Activated naive CD4-positive, alpha-beta T cell treated with Interleukin-2 at 50 U/mL for 16 hours (primary cell): ENCODE measurements at places on chromosomes 13 and 19.

GRCh38 chr19:50725218-50725910 is 2.2 kb downstream of the CLEC11A start:
- DNase-seq, result no peak

DNA sequence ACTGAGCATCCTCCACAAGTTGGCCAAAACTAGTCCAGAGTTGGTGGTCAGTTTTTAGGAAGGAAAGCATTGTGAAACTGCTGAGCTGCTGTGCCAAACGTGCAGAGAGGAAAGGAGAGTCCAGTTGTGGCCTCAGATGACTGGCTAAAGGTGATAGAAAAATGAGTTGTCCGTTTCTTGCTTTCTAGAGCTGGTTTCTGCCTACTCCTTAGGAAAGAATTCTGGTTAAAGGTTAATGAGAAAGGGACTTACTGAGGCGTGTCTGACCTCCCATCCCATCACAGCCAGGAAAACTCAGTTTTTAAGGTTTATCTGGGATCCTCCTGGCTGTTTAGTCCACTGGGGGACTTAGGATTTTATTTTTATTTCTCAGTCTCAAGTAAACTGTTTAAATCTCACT is 1186.3 kb downstream of the UQCRFS1 start:
- DNase-seq, result no peak

GRCh38 chr13:40363653-40364052 is 302.8 kb downstream of the FOXO1 start:
- DNase-seq, result no peak

DNA sequence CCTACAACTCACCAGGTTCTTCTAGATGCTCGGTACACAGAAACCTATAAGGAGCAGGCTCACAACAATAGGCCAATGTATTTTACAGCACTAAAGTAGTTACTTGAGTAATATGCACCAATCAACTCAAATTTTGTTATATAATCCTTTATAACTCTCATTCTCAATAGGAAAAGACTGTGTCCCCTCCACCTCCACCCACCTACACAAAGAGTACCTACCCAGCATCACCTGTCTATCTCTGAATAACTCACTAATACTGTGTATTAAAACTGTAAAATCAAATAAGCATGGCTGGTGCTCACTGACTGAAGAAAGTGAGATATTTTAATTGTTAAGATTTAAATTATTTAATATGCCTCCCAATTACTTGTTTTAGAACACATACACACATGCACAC is 146.3 kb downstream of the ENOX1 start:
- no peak for DNase-seq

- DNase-seq, result no peak
These were observed 64.1 kb downstream of the CCNE1 start for GRCh38 chr19:29875931-29876330.

DNA sequence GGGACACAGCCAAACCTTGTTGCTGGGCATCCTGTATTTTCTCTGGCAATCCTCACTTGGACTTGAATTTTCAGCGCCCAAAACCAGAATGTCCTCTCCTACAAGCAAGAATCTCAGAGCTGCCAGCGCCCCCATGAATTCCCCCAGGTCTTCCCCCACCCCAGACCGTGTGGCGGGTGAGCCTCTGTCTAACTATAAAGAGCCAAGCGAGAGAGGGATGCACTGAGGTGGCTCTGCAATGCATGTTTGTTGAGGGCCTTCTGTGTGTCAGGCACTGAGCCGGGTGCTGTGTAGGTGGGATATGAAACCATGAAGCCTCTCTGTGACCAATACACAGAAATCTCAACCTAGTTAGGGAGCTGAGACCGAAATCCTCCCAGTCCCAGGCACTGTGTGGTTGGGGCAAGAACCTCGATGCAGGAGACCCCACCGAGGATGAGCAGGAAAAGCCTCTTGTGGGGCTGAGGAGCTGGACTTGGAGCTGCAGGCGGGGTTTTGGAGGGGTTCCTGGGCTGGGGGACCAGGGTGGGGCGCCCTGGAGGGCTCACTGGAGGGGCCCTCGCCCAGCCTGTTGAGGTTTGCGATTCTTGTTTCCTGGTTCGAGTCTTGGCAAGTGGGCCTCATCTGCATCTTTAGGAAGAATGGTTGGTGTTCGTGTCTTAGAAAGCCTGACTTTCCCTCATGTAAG is 12.4 kb upstream of the PROZ start:
- DNase-seq, result no peak

GRCh38 chr13:69769608-69770007 is 338.0 kb upstream of the ATXN8OS start:
- DNase-seq, result no peak

GRCh38 chr19:38561658-38562057 is 56.1 kb downstream of the MAP4K1 start:
- no peak for DNase-seq

DNA sequence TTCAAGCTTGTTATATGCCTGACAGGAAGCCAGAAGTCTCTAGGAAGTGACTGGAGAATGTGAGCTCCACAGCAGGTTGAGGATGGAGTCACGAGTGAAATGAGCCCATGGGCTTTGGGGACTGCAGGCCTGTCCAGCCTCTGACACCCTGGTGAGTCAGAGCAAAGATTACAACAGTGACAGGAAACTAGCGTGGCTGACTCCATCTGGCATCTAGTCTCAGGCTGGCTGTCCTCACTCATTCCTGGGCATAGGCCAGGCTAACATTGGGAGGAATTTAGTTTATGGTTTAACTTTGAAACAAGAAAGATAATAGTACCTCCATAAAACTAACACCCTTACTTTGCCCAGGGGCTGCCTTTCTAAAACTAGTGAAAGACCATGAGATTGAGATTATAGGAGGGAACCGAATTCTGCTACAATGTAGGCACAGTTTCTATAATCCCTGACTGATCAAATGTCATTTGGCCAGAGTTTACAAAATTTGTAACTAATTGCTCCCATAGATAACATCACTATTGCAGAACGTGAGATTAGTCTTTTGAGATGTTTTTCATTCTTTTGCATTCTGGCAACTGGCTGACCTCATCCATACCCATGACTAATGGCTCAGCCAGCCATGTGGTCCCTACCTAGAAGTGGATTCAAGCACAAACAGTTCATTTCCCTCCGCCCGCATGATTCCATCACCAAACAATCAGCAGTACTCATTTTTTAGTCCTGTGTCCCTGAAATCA is 28.4 kb downstream of the PSG1 start:
- DNase-seq, result no peak

GRCh38 chr13:54758795-54759194 is 1730.2 kb downstream of the OLFM4 start:
- DNase-seq, result no peak

- no peak for DNase-seq
These were observed 422.0 kb downstream of the FGF14 start for GRCh38 chr13:101979825-101980224.

- DNase-seq, result peak; percentile 17
These were observed 4.7 kb upstream of the IRS2 start for GRCh38 chr13:109790942-109791605.

GRCh38 chr19:343451-343931 is 1.1 kb downstream of the MIER2 start:
- DNase-seq, result no peak

GRCh38 chr19:16038196-16038695 is 38.0 kb upstream of the TPM4 start:
- DNase-seq, result no peak

DNA sequence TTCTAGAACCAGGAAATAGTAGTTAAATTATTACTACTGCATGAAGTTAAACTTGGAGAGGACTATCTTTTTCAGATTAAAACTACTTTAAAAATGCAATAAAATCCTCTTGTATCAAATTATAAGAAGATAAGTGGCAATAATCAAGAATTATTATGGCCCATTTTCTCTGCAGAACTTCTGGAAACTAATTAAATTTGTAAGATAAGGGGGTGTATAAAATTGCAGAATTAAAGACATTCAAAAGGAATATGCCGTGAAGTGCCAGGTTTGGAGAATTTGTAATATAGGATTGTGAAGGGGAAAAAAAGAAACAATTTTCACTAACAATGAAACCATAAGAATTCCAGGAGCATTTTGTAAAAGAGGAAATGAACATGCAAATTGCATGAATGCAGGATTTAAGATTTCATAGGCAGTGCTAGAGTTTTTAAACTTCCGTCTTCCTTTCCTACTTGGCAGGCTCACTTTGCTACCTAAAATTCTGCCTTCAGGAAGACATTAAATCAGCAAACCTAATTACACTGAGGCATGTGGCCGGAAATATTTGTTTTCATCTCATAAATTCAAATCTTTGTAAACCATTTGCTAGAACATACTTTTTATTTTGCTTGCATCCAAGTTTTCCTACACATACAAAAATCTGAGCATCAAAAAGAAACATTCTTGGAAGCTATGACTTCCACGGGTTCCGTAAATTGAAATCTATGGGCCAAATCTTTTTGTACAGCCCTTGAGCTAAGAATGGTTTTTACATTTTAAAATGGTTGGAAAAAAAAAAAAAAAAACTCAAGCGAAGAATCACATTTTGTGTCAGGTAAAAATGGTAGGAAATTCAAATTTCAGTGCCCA is 166.9 kb downstream of the DCLK1 start:
- DNase-seq, result no peak

DNA sequence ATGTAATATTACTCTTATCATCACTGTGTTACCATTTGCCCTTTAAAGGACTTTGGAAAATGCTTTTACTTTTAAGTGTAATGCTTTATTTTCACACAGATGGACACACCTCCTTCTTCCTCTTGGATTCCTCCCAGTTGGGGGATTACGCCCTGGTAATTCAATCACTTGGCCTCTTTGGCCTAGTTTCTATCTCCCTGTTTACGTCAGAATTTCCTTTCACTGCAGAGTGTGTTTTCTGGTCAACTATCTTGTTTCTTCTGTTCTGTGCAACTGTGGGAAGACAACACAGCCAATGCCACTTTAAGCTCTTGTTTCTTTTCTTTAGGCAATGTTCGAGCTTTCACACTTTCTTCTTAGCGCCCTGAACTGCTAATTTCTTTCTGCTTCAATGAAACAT is 257.3 kb upstream of the MAB21L1 start:
- DNase-seq, result no peak

GRCh38 chr13:32247887-32248286 is 67.3 kb downstream of the ZAR1L start:
- DNase-seq, result no peak

DNA sequence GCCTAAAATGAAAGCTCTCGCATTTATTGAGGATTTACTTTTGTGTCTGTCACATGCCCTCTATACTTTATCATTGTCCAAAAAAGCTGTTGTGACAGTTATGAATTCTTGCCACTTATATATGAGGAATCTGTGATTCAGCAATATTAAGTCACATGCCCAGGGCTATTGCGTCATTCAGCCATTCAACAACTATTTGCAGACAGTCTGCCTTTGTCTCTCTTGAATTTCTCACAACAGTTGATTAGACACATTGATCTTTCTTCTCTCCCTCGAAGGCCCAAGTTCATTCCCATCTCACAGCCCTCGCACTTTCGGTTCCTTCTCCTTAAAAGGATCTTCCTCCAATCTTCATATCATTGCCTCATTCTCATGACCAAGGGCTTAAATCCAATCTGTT is 342.6 kb downstream of the MZT1 start:
- no peak for DNase-seq

- no peak for DNase-seq
These were observed 1573.1 kb downstream of the EFNB2 start for GRCh38 chr13:104962411-104962810.

- DNase-seq, result no peak
These were observed 134.0 kb downstream of the TBC1D4 start for GRCh38 chr13:75347925-75348324.

- no peak for DNase-seq
These were observed 98.6 kb downstream of the FREM2 start for GRCh38 chr13:38785490-38785889.

DNA sequence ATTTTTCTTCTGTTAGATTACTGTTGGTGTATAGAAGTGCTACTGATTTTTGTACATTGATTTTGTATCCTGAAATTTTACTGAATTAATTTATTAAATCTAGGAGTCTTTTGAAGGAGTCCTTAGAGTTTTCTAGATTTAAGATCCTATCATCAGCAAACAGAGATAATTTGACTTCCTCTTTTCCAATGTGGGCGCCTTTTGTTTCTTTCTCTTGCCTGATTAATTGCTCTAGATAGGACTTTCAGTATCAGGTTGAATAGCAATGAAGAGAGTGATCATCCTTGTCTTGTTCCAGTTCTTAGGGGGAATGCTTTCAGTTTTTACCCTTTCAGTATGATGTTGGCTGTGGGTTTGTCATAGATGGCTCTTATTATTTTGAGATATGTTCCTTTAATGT is 5.6 kb upstream of the CD33 start:
- no peak for DNase-seq

DNA sequence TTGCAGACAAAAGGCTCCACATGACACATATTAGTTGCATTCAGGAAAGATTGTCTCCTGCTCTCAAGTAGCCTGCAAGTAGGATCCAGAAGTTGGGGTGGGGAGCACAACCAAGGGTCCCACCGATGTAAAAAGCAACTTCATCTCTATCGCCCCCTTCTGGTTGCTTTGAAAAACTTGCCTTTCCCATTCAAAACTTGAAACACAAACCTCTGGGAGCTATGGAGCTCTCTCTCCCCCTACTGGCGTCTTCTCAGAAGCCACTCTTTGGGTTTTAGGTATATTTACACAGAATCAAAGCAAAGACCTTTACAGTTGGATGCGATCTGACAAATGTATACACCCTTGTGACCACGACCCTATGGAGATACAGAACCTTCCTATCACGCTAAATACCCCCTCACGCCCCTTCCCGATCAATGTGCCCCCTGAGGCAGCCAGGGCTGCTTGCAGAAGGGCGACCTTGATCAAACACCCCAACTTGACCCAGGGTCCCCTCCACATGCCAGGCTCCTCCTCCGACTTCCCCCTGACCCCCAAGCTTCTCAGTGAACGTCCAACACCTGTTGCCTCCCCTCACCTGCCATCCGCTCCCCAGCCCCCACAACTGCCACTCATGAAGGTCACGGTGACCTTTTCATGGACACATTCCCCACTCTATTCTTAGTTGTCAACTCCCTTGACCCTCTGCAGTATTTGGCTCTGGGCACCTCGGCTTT is 10.1 kb downstream of the NOSIP start:
- peak; percentile 69 for DNase-seq

DNA sequence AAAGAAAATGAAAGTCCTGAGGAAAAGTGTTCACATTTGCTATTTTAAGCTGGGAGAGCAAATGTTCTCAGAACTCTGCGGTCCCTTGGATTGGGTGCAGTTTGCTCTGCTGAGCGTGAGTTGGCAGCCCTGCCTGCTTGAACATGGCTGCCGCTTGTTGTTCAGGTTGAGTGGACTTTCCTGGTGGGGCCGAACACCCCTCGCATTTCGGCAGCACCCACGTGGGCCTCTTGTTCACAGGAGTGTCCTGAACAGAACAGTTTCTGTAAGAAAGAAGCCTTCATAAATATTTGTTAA is 10.8 kb upstream of the RNF113B start:
- DNase-seq, result no peak
